T-helper 22 cell (primary cell): ENCODE measurements at places on chromosomes 3 and 15.

- no peak for DNase-seq
Observed at GRCh38 chr15:101065570-101066221, 146.5 kb downstream of the LRRK1 start.

- DNase-seq = peak; percentile 83
Observed at GRCh38 chr3:157130467-157131251, 29.3 kb downstream of the CCNL1 start.

- DNase-seq = no peak
Observed at GRCh38 chr15:26624128-26624527, 148.7 kb downstream of the GABRB3 start.

DNA sequence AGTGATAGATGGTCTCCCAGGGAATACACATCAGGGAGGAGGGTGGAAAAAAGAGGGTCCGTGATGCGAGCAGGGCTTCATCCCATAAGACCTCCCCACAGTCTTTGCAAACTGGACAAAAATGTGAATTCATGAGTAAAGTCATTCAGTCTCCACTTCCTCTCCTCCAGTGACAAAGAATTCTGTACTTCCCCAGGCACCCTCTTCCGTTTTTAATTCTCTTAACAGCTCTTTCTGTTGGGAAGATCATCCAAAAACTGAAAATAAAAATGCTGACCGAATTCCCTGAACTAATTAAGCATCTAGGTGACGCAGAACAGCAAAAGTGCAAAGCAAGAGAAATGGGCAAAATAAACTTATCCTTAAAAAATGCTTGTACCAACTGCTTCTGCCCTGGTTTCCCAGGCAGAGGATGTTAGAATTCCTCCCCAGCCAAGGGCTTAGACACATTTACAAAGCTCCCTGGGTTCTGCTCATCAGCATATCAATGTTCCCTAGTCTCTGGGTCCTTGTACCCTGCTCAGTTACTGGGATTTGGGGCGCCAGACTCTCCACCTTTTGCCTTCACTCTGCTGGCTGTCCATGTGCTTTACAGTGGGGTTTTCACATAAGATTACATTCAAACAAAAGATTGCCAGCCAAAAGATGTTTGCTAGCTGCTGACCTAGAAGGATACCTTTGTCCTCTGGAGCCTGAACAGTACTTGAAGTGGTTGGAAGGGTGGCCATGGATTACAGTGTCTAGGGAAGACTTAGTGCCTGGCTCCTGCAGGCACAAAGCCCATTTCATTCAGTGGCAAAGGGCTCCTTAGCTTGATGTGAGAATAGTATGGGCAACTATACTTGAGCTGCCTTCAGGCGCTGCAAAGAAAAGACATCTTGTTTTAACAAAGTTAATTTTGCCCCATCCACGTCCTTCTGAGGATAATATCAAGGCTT lies 69.4 kb downstream of the ARNT2 start:
- DNase-seq = no peak

- no peak for DNase-seq
Observed at GRCh38 chr3:23928524-23928923, 11.6 kb downstream of the RPL15 start.

- no peak for DNase-seq
Observed at GRCh38 chr15:101023501-101024072, 104.4 kb downstream of the LRRK1 start.

GRCh38 chr3:166844329-166844728 lies 535.8 kb downstream of the ZBBX start:
- no peak for DNase-seq
